ENCODE measurements at places on chromosomes 7 and 10. TPM values are rescaled to one million over a fixed set of nuclear protein-coding genes. Genes with fewer than 3 reads are reported as not detected.

The CPVL gene
- total RNA-seq, result 0.37 TPM

The INSYN2A gene
- 1.5 TPM for total RNA-seq

The RRP12 gene
- total RNA-seq, result 64.9 TPM

The ELMO1 gene
- total RNA-seq, result 3.0 TPM

The SPDYE2B gene
- not detected for total RNA-seq

The PLAU gene
- 112 TPM for total RNA-seq

The SLC18A2 gene
- total RNA-seq, result 0.02 TPM

The LEP gene
- total RNA-seq, result not detected

The BICC1 gene
- total RNA-seq, result 17.1 TPM

The PIP4K2A gene
- 18.7 TPM for total RNA-seq

The UBE2H gene
- 58.5 TPM for total RNA-seq

The JCAD gene
- total RNA-seq, result 24.1 TPM

The SHLD2 gene
- 25.2 TPM for total RNA-seq

The IDI2 gene
- total RNA-seq, result not detected

The NRG3 gene
- total RNA-seq, result not detected

The STARD3NL gene
- 52.3 TPM for total RNA-seq

The HPS1 gene
- 33.6 TPM for total RNA-seq

The NFKB2 gene
- 44.8 TPM for total RNA-seq

The PTN gene
- total RNA-seq, result not detected

The SEC31B gene
- 2.5 TPM for total RNA-seq

The NXPH1 gene
- total RNA-seq, result not detected

The STRIP2 gene
- 7.1 TPM for total RNA-seq

The ASAH2 gene
- total RNA-seq, result 2.2 TPM

The C10orf90 gene
- total RNA-seq, result 2.7 TPM

The LIPA gene
- 48.1 TPM for total RNA-seq

The HELLS gene
- 26.0 TPM for total RNA-seq

The ASB15 gene
- not detected for total RNA-seq

The GSAP gene
- total RNA-seq, result 3.3 TPM

The SFRP5 gene
- 2.7 TPM for total RNA-seq
